Activated naive CD4-positive, alpha-beta T cell (primary cell): ENCODE measurements at places on chromosomes 2 and 18.

GRCh38 chr2:62547854-62548253, 41.9 kb upstream of the TMEM17 start:
- DNase-seq: no peak

DNA sequence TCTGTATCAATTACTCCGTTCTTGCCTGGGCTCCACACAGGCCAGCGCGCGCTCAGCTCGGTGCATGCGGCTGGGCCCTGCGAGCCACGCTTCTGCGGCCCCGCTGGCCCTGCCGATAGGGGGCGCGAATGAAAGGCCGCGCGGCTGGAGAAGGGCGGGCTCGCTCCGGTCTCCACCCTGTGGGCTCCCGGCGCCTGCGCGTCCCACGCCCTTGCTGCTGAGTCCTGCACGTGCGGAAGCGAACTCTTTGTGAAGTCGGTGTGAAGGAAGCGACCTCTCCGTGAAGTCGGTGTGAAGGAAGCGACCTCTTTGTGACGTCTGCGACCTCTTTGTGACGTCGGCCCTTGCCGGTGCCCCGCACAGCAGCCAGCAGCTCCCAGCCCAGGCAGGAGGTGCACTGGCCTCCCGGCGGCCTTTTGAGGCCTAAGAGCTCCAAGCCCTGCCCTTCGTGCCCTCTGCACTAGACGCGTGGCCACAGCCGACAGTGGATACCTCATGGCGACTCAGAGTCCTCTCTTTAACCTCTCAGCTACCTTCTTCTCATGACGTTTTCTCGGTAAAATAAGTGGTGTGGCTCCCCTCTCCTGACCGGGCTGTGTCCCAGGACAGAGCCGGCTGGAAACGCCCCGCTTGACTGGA, 391.9 kb upstream of the RAB6C start:
- no peak for DNase-seq

- DNase-seq: no peak
Observed at GRCh38 chr18:22683196-22683676, 249.9 kb upstream of the RBBP8 start.

- DNase-seq: no peak
Observed at GRCh38 chr18:73214970-73215369, 347.2 kb upstream of the NETO1 start.

GRCh38 chr2:31812051-31812798, 198.6 kb downstream of the MEMO1 start:
- DNase-seq: no peak

DNA sequence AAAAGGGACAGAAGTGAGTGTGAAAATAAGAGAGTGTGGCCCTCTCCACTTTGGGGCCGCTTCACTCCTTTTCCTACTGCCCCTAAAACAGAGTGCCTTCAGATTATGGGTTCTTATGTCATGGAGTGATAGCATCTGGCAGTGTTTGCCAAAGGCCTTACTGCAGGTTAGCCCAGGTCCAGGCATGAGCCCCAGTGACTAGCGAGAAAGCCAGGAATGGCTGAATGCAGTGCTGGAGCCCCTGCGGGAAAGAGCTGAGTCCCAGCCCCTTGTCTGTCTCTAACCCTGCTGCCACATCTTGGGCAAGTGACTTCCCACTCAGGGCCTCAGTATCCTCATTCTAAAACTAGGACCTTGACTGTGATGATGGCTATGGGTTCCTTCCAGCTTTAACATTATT, 6.0 kb downstream of the IGFBP5 start:
- DNase-seq: no peak

DNA sequence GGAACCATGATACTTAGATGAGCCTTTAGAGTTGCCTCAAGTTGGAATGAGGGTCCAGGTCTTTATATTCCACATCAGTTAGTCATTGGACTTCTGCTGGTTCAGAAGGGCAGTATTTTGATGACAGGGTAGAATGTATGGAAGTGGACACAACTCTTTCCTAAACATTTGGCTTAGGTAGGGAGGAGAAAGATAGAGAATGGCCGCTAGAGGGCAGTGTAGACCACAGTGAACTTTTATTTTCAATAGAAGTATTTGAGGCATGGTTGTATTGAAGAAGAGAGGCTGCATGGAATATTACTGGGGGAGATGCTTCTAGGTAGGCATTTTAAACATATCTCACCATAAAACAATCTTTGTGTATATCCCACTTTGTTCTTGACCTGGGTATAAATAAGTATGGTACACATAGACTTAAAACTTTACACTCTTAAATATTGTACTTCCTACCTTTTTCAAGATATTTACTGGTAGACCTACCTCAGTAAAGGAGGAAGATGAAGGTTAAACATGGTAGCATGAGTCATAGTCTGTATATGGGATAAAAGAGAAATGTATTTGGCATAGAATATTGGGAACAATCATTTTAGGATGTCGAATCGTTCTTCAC, 497.6 kb upstream of the FAM98A start:
- DNase-seq: no peak
